ENCODE measurements at places on chromosomes 1 and 21. TPM values are rescaled to one million over a fixed set of nuclear protein-coding genes. Genes with fewer than 3 reads are reported as not detected.

The SLC5A3 gene
- 46.9 TPM for total RNA-seq

The C1orf53 gene
- 1.4 TPM for total RNA-seq

The LCE2A gene
- not detected for total RNA-seq

The ARMH1 gene
- 1.4 TPM for total RNA-seq

The TRIM46 gene
- total RNA-seq: 0.85 TPM

The CRYAA gene
- not detected for total RNA-seq

The TMEM125 gene
- total RNA-seq: 0.32 TPM

The PRKCZ gene
- 6.6 TPM for total RNA-seq

GRCh38 chr1:45011837-45012638 lies at the start of gene UROD:
UROD (plus strand) TSS chr1:45012254; CDS start chr1:45012266, 12 bp downstream.
- peak; percentile 90 for DNase-seq

GRCh38 chr1:29821605-29822004 lies 585.3 kb downstream of the PTPRU start:
- DNase-seq: no peak

GRCh38 chr1:97108179-97108578 lies 386.6 kb downstream of the PTBP2 start:
- no peak for DNase-seq

GRCh38 chr1:115839679-115840237 lies 1.2 kb downstream of the NHLH2 start:
- DNase-seq: no peak

DNA sequence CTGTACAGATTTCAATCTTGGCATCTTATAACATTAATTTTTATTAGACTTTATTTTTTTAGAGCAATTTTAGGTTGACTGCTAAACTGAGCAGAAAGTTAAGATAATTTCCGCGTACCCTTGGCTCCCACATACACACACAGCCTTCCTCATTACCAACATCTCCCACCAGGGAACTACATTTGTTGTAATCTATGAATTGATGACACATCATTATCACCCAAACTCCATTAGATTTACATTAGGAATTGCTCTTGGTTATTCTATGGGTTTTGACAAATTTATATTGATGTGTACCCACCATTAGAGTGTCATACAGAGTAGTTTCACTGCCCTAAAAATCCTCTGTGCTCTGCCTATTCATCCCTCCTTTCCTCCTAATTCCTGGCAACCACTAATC lies 56.4 kb upstream of the GRIK3 start:
- no peak for DNase-seq

GRCh38 chr1:66439031-66439740 lies 94.8 kb upstream of the SGIP1 start:
- DNase-seq: no peak

DNA sequence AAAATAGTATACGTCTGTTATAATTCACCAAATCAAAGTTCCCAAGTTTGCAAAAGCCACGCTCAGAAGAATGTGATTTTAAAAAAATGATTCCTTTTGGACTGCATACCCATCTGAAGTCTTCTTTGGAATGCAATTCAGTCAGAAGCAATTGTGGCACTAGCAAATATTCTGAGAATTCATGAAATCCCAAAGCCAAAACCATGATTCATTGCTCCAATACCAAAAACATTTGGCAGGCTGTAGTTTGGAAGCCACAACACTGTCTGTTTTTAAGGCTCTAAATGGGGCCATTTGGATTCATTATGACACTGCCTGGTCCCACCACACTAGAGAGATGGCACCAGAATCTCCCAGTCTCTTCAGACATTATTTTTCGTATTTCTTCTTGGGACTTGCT lies 21.8 kb upstream of the LRRC53 start:
- DNase-seq: no peak

GRCh38 chr1:101236516-101237228 lies at the start of gene S1PR1:
S1PR1 (plus strand) TSS chr1:101237019; CDS start chr1:101238985, 1,966 bp downstream.
- DNase-seq: no peak

- no peak for DNase-seq
Measured at GRCh38 chr1:39761557-39762260, 9.4 kb downstream of the OXCT2 start.

- DNase-seq: no peak
Measured at GRCh38 chr1:5910276-5910620, 82.0 kb downstream of the NPHP4 start.

GRCh38 chr1:86231076-86231475 lies 74.5 kb upstream of the COL24A1 start:
- DNase-seq: no peak

DNA sequence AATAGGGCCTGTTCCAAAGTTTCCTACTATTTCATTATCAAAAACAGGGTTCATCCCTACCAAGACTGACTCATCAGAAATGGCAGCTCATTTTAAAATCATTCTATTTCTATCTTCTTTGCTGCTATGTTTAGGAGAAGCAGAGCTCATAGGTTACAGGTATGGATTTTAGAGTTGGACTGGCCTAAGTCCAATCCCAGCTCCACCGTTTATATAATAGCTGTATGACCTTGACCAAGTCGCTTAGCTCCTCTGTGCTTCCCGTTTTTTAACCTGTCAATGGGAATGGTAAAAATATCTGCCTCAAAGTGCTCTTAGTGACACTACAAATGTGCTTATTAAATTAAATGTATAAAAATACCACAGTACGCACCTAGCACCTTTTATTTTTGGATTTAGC lies 412.6 kb downstream of the ZP4 start:
- DNase-seq: no peak

Data from urinary bladder (tissue), 4 donors.